ENCODE measurements at places on chromosomes 3 and 15.

DNA sequence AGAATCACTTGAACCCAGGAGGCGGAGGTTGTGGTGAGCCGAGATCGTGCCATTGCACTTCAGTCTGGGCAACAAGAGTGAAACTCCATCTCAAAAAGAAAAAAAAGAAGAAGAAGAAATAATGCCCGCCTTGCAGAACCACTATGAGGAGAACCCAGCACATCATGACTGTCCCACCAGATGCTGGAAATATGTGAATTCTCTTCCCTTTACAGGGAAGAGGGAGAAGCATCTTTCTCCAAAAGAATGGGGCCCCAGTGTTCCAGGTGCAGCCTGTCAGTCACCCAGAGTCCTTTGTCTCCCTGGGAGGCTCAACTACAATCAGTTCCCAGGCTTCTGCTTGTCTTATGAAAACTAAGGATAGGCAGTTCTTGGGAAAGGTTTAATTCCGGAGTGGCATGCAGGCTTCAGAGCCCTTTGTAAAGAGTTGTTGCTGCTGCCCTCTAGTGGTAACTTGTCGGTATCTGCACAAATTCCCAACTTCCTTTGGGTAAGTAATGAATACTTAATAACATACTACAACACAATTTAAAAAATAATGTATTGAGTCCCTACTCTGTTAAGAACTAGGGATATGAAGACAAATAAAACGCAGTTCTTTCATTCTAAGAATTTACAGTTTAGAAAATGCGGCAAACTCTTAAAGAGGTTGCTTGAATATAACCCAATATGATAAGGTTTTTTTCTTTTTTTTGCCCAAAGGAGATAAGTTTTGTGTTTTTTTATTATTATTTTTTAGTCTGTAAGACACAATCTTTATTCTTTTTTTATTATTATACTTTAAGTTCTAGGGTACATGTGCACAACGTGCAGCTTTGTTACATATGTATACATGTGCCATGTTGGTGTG lies 18.6 kb upstream of the TICRR start:
- DNase-seq: peak; percentile 45

DNA sequence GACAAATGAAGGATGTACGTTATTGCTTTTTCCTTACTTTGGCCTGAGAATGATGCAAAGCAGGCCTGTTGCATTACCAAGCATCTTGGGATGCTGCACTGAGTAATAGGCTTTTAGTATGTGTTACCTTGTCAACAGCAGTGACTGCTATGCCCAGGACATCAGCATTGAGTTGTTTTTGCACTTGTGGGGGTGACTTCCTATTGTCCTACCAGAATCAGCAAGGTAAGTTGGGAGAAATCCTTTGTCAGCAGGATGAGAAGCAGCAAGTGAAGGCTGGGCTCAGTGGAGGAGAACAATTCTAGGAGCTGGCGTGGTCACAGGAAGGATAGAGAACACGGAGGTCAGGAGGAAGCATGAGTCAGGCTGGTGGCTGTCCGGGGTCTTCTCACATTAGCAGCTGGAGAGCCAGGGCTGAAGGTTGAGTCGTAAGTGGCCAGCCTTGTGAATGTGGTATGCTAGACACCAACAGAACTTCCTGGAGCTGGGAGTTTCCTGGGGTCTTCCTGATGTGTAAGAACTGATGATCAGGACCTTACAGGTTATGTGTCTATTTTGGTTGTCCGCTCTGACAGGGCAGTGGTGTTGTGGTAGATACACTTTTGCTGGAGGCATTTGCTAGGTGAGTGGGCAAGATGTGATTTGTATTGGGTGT lies 142.7 kb downstream of the FNDC3B start:
- no peak for DNase-seq

GRCh38 chr15:71883447-71883846 lies 73.1 kb downstream of the NR2E3 start:
- no peak for DNase-seq

- peak; percentile 66 for DNase-seq
Measured at GRCh38 chr3:188090620-188091309, 63.2 kb upstream of the LPP start.

DNA sequence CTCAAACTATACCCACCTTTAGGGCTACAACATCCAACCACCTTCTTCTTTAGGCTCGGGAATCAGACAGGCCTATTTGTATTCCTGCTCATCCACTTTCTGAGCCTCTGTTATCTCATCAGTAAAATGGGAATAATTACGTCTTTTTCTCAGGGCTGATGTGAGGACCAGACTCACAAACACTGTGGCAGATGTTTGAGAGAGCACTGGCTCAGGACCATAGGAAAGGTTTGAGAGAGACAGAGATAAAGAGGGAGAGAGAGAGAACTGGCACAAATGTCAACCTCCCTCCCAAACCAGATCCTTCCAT lies 4.8 kb upstream of the DAPK2 start:
- DNase-seq: no peak

DNA sequence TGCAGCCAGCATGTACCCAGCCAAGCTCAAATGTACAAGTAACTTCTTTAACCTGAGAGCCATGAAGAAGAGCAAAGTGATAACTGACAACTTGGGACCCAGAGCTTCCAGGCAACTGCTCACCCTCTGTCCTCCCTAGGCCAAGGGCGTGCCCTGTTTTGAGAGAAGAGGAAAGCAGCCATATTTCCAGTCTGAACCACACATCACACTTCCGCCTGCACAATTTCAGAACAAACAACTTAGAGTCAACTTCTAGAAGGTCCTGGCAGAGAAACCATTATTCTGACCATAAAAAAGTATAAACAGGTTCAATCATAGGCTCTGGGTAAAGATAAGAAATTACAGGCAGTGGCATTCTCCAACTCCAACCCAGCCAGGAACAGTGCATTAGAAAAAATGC lies 50.1 kb downstream of the ITGB5 start:
- no peak for DNase-seq

DNA sequence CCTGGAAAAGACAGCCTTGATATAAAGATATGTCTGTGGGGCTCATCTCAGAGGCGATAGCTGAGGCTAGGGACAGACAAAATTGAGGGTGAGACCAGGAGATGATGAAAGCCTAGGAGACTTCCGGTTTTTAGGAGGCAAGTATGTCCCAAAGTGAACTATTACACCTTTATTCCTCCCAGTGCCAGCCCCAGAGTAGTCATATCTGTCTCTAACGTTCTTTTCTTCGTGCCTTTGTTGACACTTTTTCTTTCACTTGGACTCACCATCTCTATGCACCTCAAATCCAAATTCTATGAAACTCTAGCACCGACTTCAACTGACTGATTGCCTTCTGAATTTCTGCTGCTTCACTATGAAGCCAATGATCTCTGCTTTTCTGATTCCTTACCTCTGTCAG lies 93.8 kb upstream of the RASGRP1 start:
- DNase-seq: no peak

GRCh38 chr3:194518652-194519051 lies 31.9 kb upstream of the ATP13A3 start:
- no peak for DNase-seq

GRCh38 chr3:111541911-111542483 lies at the start of gene CD96:
Gene CD96 (plus strand): TSS chr3:111542197. CDS start chr3:111542249, 52 bp downstream.
- DNase-seq: no peak

- no peak for DNase-seq
Measured at GRCh38 chr3:9224490-9224889, 25.0 kb downstream of the SRGAP3 start.

DNA sequence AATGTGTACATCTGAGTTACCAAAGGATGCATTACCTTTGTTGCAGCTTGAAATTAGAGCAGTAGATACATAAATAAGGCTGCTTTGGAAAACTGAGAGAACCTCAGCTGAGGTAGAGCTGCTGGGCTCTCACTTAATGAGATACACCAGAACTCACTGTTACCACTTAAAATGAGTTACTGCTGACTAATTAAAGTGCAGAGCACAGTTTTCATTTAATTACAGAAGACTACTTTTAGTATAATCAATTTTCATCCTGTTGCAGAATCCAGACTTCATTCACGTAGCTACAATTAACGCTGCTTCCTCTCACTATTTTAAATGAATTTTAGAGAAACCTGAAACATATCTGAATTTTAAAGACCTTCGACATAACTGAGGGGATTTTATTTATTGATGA lies 169.5 kb downstream of the USP13 start:
- no peak for DNase-seq

DNA sequence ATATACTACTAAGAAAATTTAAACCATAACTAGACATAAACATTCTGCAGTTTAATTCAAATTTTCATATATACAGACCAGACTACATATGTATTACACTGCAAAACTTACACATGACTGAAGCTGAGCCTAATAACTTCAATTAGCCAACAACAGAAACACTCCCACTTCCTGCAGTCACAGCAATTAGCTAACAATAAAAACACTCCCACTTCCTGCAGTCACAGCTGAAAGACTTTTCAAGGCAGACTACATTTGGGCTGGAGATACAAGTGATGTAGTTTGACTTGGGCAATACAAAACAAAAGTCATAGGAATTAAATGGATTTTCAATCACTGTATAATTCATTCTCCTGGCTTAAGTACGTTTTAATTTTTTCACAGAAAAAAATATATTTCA lies 10.3 kb downstream of the TM2D3 start:
- no peak for DNase-seq

- DNase-seq: no peak
Measured at GRCh38 chr3:164918905-164919304, 159.4 kb downstream of the SI start.

DNA sequence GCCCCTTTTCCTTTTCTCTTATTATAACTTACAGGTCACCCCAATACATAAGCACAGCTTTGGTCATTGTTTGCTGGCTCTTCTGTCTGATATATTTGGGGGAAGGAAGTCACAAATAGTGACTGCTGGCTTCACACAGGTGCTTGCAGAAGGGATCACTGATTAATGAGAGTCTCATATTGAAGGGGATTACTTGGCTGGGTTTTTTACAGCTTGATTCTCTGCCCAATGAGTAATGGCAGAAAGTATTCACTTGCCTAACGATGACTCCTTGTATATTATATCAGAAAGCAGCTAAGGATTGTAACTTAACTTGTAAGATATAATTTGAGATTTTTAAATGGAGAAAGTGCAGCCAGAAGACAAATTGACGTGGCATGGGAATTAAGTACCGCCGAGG lies 119.3 kb upstream of the PFN2 start:
- no peak for DNase-seq

DNA sequence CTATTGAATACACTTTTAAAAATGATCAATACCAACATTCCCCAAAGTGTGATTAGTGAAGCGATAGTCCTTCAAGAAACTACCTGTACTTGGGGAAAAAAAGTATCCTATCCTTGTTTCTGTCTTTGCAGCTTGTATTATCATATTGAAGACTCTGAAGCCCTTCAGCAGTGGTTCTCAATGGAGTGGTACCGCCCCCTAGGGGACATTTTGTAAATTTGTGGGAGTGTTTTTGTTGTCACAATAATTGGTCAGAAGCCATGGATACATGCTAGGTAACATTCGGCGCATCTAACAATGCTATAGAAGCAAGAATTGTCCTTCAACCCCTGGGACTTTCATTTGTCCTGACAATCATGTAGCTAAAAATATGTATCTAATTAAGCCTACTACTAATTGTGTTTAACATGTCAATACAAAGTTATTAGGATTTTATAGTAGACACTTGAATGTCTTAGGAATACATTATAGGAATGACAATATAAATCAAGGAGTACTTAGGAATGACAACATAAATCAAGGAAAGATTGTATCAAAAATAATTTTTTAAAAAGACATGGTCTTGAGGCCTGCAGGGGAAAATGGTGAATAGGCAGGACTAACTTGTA lies 53.7 kb downstream of the NMD3 start:
- DNase-seq: peak; percentile 26

DNA sequence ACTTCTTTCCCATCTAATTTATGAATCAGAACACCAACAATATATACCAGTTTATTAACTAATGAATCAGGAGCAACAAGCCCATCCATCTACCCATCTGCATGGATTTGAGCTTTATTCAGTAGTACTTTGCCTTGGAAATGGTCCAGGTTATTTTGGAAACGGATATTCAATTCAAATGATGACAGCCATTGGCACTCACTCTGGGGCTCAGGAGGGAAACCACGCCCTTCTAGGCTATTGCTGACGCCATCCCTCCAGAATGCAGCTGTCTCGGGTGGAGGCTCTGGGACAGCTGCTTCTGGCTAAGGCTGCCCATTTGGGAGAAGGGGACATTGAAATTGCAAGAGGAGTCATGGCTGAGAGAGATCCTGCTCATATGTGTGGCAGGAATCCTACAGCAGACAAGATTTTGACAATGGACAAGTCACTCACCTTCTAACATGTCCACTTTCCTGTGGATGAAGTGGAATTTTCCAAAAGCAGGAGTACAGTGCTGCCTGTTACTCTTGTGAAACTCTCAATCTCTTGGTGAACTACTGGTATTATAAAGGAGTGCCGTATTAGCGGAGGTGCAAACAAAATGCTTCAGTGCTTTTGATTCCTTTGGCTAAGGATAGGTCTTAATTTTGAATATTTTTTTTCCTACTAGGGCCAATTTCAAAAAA lies 29.3 kb upstream of the TRAK1 start:
- DNase-seq: peak; percentile 9

- DNase-seq: no peak
Measured at GRCh38 chr3:51381333-51381705, 3.8 kb upstream of the MANF start.

DNA sequence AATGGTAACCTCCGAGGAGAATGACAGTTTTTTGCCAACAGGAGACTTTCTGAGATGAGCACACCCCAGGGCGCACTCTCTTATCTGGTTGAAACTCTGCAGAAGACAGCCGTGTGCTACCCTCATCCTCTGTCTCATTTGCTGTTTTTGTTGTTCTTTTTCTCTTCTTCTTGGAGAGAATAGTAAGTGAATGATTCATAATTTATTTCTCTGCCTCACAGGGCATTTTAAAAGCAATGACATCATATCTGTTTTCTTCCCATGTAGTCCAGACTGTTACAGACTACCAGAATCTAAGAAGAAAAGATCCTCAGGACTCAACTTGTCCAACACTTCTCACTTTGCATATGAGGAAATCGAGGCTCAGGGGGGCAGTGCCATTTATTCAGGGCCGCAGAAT lies 771.1 kb upstream of the GRM7 start:
- DNase-seq: no peak

- no peak for DNase-seq
Measured at GRCh38 chr3:119628390-119628789, 30.7 kb downstream of the PLA1A start.

- DNase-seq: no peak
Measured at GRCh38 chr3:105232553-105232952, 134.2 kb upstream of the ALCAM start.

DNA sequence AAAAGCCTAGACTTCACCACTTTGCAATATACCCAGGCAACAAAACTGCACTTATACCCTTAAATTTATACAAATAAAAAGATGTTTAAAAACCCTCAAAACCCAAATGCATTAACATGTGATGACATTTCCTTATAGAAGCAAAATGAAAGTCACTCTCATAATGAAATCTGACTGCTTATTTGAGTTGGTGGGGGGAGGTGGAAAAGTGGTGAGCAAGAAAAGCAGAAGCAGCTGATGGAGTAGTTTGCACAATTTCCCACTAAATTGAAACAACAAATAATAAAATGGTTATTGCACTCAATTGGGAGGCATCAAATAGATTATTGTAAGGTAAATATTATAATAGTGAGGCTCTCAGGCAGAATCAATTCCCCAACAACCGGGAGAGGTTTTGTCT lies 54.0 kb upstream of the GADL1 start:
- peak; percentile 3 for DNase-seq

GRCh38 chr15:98651036-98651481 lies 2.7 kb downstream of the IGF1R start:
- no peak for DNase-seq

All from NCI-H1092 treated with DMSO at 0.1 percent for 48 hours (cell line).